ENCODE measurements at places on chromosomes 5 and 9.

- H3K4me1 ChIP-seq, result no peaks in the 10 kb centered on the region
- no peaks in the 10 kb centered on the region for H3K36me3 ChIP-seq
- H3K4me3 ChIP-seq, result no peak overlapping the region
- H3K27me3 ChIP-seq, result no peaks in the 10 kb centered on the region
- no peak overlapping the region for H3K27ac ChIP-seq
- no peak for DNase-seq
Measured at GRCh38 chr9:126236273-126236672, 90.4 kb upstream of the MVB12B start.

- DNase-seq, result no peak
- H3K4me1 ChIP-seq, result no peaks in the 10 kb centered on the region
- no peaks in the 10 kb centered on the region for H3K36me3 ChIP-seq
- H3K4me3 ChIP-seq, result no peak overlapping the region
- no peak overlapping the region for H3K27ac ChIP-seq
Measured at GRCh38 chr9:110405858-110406443, 68.3 kb upstream of the TXNDC8 start.

GRCh38 chr9:68925175-68925574, 88.7 kb downstream of the PRKACG start:
- no peak for DNase-seq
- H3K4me3 ChIP-seq, result no peak overlapping the region
- no peak overlapping the region for H3K27ac ChIP-seq
- no peaks in the 10 kb centered on the region for H3K36me3 ChIP-seq
- no peaks in the 10 kb centered on the region for H3K4me1 ChIP-seq
- H3K27me3 ChIP-seq, result no peaks in the 10 kb centered on the region

- DNase-seq, result no peak
- H3K4me1 ChIP-seq, result peaks cover 38% of the 10 kb centered on the region
- no peaks in the 10 kb centered on the region for H3K36me3 ChIP-seq
Measured at GRCh38 chr5:113017881-113018635, 41.5 kb downstream of the DCP2 start.

- H3K27me3 ChIP-seq, result no peaks in the 10 kb centered on the region
- no peaks in the 10 kb centered on the region for H3K36me3 ChIP-seq
- no peak overlapping the region for H3K4me3 ChIP-seq
- H3K27ac ChIP-seq, result no peak overlapping the region
- no peak for DNase-seq
Measured at GRCh38 chr9:129476821-129477611, 143.9 kb downstream of the C9orf50 start.

DNA sequence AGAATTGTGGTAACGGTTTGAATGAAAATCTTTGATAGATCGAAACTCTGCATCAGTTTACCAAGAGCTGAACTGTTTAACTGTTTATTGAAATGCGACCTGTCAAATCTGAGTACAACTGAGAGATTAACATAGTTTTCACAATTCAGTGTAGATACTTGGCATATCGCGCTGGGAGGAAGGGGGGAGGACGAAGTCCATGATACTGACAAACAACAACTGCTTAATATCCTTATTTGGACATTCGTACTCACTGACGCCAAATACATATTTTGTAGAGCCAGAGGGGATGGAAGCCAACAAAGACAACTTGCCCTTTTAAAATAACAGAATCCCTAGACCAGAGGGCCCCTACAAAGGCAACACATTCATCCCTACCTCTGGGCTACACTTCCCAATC, 93.2 kb downstream of the GLIS3 start:
- no peak overlapping the region for H3K4me3 ChIP-seq
- no peaks in the 10 kb centered on the region for H3K27me3 ChIP-seq
- H3K27ac ChIP-seq, result no peak overlapping the region
- no peaks in the 10 kb centered on the region for H3K36me3 ChIP-seq
- no peak for DNase-seq

- H3K4me3 ChIP-seq, result no peak overlapping the region
- no peaks in the 10 kb centered on the region for H3K27me3 ChIP-seq
- H3K4me1 ChIP-seq, result no peaks in the 10 kb centered on the region
- H3K36me3 ChIP-seq, result no peaks in the 10 kb centered on the region
- no peak overlapping the region for H3K27ac ChIP-seq
- DNase-seq, result no peak
Measured at GRCh38 chr9:115653171-115653606, 500.4 kb upstream of the PAPPA start.

- H3K27me3 ChIP-seq, result no peaks in the 10 kb centered on the region
- no peak overlapping the region for H3K4me3 ChIP-seq
- H3K36me3 ChIP-seq, result no peaks in the 10 kb centered on the region
- no peak overlapping the region for H3K27ac ChIP-seq
- no peak for DNase-seq
- no peaks in the 10 kb centered on the region for H3K4me1 ChIP-seq
Measured at GRCh38 chr5:82641331-82642003, 363.3 kb upstream of the RPS23 start.

DNA sequence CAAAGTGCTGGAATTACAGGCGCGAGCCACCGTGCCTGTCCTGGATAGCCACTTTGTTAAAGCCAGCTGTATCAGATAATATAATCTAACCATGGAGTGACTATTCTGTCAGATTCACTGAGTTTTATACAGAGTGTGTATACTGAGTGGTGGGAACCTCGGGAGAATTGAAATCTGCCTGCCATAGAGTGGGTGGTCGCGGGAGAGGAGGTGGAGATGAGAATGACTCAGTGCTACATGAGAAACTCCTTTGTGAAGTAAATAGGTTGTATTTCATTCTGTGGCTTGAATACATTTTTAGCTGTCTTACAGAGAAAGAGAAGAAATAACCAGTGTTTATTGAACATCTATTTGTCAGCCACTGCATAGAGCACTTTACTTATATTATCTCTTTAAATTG, 26.4 kb downstream of the ATP6V0E1 start:
- H3K27me3 ChIP-seq, result no peaks in the 10 kb centered on the region
- H3K4me3 ChIP-seq, result no peak overlapping the region
- no peaks in the 10 kb centered on the region for H3K36me3 ChIP-seq

GRCh38 chr9:38073882-38074281, 4.9 kb upstream of the SHB start:
- peaks cover under 1% of the 10 kb centered on the region for H3K36me3 ChIP-seq
- no peaks in the 10 kb centered on the region for H3K27me3 ChIP-seq
- H3K4me3 ChIP-seq, result no peak overlapping the region
- no peak overlapping the region for H3K27ac ChIP-seq

GRCh38 chr5:177482359-177482795, 8.9 kb upstream of the DBN1 start:
- no peak overlapping the region for H3K27ac ChIP-seq
- peaks cover 4% of the 10 kb centered on the region for H3K36me3 ChIP-seq
- no peak overlapping the region for H3K4me3 ChIP-seq
- no peaks in the 10 kb centered on the region for H3K4me1 ChIP-seq

DNA sequence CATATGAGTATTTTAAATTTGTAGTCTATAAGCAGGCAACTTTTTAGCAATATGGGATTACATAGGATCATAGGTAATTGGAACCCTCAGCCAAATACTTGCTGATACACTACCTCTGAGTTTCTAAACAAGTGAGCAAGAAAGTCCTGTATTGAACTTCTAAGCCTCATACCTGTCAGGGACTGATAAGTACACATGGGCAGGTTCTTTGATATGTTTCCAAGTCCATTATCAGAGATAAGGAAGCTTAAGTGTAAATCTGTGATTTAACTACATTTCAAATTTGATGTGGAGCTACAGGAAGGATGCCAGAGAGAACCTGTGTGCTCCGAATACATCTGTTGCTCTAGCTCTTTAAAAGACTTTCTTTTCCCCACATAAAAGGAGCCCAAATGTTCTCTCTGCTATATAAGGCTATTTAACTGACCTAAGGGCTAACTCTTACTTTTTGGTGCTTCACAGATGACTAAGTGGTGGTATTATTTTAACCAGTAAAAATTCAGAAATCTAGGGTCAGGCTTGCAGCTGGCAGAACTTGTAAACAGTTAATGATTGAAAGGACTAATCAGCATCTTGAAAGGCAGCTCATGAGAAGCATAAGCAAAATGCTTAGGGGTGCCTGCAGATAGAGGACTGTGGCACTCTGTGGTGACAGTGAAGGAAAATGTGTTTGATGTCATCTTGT, 228.6 kb downstream of the NR3C1 start:
- DNase-seq, result no peak
- no peaks in the 10 kb centered on the region for H3K27me3 ChIP-seq
- H3K4me3 ChIP-seq, result no peak overlapping the region
- H3K36me3 ChIP-seq, result no peaks in the 10 kb centered on the region
- no peaks in the 10 kb centered on the region for H3K4me1 ChIP-seq

All from naive thymus-derived CD4-positive, alpha-beta T cell (primary cell).